Activated CD8-positive, alpha-beta T cell treated with anti-CD3 and anti-CD28 coated beads for 36 hours (primary cell): ENCODE measurements at places on chromosomes 16 and 17. TPM values are rescaled to one million over a fixed set of nuclear protein-coding genes. Genes with fewer than 3 reads are reported as not detected.

- no peak for DNase-seq
Observed at GRCh38 chr17:42277342-42277712, 1.1 kb upstream of the STAT5B start.

DNA sequence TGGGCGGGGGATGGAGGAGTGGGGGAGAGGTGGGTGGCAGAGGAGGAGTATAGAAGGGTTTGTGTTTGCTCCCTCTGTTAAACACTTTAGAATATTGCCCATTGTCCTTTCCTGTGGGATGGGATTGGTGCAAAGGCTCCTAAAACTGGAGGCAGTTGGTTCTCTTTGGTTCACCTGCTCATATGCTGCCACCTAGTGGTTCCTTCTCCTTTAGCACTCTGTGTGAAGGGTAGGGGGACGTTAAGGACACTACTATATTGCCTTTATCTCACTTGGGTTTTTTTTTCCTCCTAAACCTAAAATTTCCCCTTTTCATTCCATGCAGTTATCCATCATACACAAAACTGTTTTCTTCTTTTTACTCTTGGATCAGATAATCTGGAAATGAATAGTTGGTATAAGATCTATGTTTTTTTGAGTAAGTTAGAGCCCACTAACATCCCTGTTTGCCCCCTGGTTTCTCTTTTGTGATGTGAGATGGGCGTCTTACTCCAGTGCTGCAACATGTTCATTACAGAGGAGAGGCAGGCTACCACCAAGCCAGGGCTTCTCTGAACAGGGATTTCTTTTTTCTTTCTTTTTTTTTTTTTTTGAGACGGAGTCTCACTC, 23.8 kb downstream of the SNX11 start:
- peak; percentile 66 for DNase-seq

GRCh38 chr17:69141431-69142174, at the start of gene ABCA6:
Gene ABCA6 (minus strand): TSS chr17:69141895. CDS start chr17:69140703, 1,192 bp downstream.
- no peak for DNase-seq

- peak; percentile 22 for DNase-seq
Observed at GRCh38 chr17:65914784-65915342, 277.1 kb downstream of the CEP112 start.

- DNase-seq = no peak
Observed at GRCh38 chr16:57756424-57757325, 21.1 kb downstream of the KATNB1 start.

Gene TSPOAP1
- total RNA-seq = 21.1 TPM

Gene ANKRD40CL
- not detected for total RNA-seq

- peak; percentile 21 for DNase-seq
Observed at GRCh38 chr16:53090591-53091411, 36.0 kb downstream of the CHD9 start.

Gene G6PC1
- not detected for total RNA-seq

DNA sequence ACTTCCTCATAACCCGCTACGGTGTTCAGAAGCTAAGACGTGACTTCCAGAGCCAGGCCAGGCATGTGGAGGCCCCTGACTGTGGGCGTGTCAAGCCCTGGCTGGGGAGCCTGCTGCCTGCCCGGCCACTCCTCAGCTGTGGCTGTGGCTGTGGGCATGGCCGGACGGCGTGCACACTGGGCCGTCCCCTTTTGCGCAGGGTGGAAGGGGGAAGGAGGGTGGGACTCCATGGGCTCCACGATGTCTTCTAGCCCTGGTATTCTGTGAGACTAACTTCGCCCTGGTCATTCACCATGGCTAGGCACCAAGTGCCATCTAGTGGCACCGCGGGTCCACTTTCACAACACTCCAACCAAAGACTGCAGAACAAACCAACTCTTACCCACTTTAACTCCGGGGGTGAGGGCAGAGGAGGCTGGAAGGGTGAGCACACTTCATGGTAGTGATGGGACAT, 67.9 kb downstream of the N4BP1 start:
- peak; percentile 52 for DNase-seq

Gene FBXO39
- not detected for total RNA-seq

GRCh38 chr16:31064882-31065461, 9.1 kb downstream of the ZNF668 start:
- DNase-seq = no peak

Gene ABCC11
- 0.54 TPM for total RNA-seq

Gene CDRT4
- total RNA-seq = 3.7 TPM

- DNase-seq = no peak
Observed at GRCh38 chr17:44006272-44006597, 1.8 kb downstream of the NAGS start.

- DNase-seq = no peak
Observed at GRCh38 chr17:46949291-46950174, 26.6 kb downstream of the GOSR2 start.

DNA sequence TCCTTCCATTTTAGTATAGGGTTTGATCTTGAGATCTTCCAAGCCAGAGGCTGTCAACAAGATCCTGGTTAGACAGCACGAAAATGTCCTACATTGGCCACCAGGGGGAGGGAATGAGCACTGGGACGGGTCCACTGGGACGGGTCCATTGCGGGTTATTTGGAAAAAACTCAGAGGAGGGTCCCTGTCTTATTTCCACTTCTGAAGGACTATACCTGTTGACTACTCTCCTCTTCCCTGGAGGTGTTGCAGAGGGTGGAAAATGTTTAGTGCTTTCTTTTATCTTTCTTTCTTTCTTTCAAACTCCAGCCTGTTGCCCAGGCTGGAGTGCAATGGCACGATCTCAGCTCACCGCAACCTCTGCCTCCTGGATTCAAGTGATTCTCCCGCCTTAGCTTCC, 2.5 kb downstream of the TTLL6 start:
- peak; percentile 63 for DNase-seq

GRCh38 chr16:81634380-81635062, 144.6 kb upstream of the PLCG2 start:
- no peak for DNase-seq

DNA sequence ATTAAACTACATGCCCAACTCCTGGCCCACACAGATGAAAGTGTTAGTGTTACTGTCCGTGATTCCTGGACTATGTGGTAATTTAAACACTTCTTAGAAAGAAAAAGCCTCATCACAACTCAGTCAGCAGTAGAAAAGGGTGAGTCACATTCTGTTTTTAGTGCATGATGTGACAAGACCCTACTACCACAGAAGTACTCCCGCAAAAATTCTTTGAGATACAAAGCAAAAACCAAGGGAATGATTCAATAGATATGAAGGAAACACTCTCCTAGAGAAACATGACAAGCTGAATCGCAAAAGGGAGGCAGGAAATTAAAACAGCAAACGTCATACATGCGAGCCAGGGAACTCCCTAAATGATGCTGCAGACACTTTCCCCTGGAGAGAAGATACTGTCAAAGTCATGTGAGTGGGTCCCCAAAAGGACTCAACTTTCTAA, 14.4 kb downstream of the SNN start:
- no peak for DNase-seq

DNA sequence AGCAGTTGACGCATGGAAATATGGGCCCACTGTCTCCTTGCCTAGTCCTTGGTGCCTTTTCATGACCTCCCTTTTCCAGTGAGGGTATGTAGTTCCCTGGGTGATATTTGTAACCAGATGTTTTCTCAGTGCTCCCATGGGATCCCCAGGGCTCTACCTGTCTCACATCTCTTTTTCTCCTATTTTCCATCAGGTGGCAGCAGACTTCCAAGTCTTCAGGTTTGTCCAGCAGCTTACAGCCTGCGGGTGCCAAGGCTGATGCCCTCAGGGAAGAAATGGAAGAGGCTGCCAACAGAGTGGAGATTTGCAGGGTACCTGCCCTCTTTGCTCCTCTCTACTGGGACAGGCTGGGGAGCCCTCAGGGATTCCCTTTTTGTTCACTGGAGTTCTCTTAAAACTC, 89.1 kb downstream of the ELAC2 start:
- no peak for DNase-seq

DNA sequence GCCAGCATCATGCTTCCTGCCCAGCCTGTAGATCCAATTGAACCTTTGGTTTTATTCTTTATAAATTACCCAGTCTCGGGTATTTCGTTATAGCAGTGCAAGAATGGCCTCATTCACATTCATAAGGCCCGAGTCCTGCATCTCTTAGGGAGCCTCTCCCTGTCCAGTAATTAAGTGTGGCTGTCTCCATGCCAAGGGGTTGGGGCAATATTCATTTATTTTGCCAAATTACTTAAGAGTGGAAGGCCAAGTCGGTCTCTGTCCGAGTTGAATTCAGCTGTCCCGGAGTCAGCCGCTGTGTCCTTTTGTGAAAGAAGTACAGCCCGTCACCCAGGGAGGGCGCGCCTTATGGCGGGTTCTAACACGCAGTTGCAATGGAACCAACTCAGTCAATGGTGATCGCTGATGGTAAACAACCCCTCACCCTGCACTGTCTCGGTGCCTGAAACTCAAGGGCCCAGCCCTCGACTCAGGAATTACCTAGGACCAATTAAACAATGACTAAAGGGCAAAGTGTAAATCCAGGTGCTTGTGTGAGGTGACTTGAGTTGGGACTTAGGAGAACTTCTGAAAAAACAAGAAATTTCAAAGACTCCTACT, 22.2 kb downstream of the KIAA0513 start:
- no peak for DNase-seq

Gene ANKFY1
- 46.3 TPM for total RNA-seq

Gene PDXDC1
- 45.0 TPM for total RNA-seq

- no peak for DNase-seq
Observed at GRCh38 chr17:40247926-40248495, 28.9 kb downstream of the WIPF2 start.

Gene NECAB2
- not detected for total RNA-seq

GRCh38 chr16:86222547-86222946, 287.8 kb upstream of the FOXF1 start:
- no peak for DNase-seq

DNA sequence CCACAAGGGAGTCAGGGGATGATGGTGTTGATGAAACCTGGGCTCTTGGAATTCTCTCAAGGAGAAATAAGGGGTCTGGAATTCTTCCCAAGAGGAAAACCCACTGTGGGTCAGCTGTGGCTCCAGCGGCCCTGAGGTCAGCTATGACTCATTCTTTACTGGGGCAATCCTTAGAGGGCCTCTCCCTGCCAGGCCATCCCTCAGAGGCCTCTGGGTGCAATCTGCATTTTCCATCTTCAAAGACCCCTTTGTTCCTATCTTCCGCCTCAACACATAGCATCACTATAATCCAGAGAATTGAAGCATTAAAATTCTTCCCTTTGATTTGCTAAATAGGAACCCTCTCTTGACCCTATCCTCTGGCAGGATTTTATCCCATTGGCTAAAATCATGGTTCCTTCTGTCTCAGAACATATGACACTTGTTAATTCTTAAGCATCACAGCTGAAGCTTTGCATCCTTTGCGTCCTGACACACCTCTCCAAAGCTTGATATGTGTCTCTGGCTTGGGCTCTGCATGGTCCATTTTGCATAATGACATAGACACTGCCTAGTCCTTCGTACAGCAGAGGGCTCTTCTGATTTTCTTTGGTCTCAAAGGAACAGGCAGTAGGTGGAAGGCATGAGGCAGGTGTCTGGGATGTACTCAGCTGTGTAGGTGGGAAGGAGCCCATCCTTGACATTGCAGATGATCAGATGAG, 4.4 kb upstream of the KRT37 start:
- no peak for DNase-seq

DNA sequence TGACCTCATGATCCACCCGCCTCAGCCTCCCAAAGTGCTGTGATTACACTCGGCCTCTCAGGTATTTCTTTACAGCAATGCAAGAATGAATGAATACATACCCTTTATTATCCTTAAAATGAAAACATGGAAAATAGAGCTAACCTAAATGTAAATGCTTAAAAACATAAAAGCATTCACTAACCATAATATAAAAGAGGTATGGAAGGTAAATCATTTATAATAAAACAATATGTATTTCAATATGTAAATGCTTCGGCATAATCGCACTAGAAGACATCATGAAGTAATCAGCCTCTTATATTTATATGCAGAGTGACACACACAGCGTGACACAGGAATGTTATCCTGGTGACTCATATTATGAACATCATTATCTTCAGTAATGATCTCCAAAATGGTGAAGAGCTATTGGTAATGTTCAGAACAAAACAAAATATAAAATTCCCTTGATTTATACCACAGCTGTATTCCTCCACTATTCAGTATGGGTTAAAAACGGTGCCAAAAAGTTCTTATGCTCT, 53.9 kb downstream of the AIPL1 start:
- DNase-seq = no peak

- DNase-seq = no peak
Observed at GRCh38 chr16:10297341-10298006, 88.4 kb upstream of the ATF7IP2 start.

Gene C1QTNF8
- not detected for total RNA-seq

Gene SULT1A2
- total RNA-seq = 1.0 TPM

DNA sequence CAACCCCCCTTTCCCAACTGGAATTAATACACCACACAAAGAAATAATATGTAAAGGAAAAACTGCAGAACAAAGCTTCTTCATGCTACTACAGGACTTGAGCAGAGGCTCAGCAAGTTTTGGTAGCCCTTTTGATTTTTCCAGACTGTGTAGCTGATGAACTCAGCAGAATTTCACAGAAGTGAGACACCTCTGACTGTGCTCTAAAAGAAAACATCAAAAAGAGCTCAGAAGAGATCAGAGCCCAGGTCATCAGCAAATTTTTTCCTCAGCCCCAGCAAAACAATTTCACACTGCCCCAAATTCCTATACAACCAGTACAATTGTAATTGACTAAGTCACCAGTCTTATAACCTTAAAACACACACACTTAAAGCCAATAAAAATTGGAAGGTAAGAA, 38.0 kb downstream of the TTC19 start:
- no peak for DNase-seq

DNA sequence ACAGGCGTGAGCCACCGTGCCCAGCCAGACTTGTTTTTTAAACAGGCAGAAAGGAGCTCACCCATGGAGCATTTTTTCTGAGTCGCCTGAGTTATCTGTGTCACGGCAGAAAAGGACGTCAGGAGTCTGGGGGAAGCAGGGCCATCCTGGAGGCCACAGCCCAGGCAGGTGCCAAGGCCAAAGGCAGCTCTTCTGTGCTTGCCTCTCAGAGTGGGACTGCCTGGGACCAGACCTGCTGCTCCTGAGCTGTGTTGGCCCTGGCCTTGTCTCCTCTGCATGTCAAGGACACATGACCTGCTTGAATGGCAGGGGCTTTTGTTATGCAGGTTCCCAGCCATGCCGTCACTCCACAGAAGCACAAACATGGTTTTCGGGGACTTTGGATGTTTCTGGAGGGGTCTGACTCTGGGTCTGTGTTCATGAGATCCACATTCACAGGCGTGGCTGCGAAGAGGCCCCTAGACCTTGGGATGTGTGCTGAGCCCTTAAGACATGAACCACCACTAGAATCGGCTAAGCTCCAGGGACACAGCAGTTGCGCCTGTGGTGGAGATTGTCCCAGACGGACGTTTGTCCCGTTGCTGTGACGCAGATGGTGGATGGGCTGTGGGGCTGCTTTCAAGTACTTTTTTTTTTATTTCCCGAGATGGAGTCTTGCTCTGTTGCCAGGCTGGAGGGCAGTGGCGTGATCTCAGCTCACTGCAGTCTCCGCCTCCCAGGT, 33.8 kb downstream of the FOXK2 start:
- no peak for DNase-seq

Gene ZNF747
- total RNA-seq = 6.7 TPM

DNA sequence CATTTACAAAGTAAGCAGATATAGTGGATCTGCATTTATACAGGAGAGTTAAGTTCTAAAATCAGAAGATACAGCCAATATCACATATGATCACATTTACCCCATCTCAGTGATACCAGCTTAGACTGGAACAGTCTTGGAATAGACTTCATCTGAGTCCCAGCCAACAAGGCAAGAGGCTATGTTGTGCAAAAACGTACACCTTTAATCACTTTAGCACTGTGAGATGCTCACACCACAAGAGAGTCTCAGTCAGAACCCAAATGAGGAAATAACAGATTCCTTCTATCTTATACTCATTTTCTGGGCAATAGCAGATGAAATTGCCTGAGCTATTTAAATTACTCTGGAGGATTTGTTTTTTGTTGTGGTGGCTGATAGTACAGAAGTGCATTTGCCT, 145.6 kb downstream of the ANKFN1 start:
- DNase-seq = no peak
